ENCODE measurements at places on chromosomes 5 and 9.

DNA sequence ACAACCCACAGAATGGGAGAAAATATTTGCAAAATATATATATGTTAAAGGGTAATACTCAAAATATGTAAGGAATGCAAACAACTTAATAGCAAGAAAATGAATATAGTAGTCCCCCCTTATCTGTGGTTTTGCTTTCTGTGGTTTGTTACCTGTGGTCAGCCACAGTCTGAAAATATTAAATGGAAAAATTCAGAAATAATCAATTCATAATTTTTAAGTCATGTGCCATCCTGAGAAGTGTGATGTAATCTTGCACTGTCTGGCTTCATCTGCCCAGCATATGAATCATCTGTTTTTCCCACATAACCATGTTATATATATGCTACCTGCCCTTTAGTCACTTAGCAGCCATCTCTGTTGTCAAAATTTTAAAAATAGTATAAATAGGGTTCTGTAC lies 11.7 kb downstream of the CER1 start:
- no peak for DNase-seq

GRCh38 chr9:96618209-96619123 lies 1.2 kb downstream of the CDC14B start:
- no peak for DNase-seq

- no peak for DNase-seq
Measured at GRCh38 chr9:130745210-130745800, 51.7 kb downstream of the EXOSC2 start.

GRCh38 chr5:174303035-174303434 lies 257.5 kb downstream of the NSG2 start:
- no peak for DNase-seq

GRCh38 chr5:16612007-16612406 lies 4.8 kb downstream of the RETREG1 start:
- no peak for DNase-seq

DNA sequence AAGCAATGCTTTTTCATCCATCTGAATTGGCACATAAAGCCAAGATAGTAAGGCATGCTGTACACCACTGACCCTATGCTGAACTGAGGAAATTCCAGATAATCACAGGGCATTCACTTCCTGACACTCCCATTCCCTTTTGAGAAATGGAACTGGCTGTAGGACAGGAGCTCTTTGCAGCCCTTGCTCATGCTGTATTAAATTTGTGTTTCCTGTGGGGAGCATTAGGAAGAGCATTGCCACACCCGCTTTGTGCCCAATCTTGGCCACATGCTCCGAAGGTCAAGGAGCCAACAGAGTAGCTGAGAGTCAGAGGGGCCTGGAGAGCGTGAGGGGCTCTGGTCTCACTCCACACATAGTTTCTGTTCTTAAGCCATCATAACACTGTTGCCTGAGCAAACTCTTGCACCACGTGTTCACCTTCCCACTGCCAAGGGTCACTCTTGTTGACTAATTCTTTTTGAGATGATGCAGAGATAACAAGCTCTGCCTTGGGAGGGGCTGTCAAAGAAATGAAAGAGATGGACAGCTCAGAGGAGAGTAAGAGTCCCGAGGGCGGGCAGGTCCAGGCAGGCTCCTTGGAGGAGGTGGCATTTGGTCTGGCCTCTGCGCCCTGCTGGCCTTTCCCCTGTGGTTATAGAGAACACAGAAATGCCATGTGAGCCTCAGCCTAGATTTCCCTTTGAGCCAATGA lies 31.7 kb upstream of the ARAP3 start:
- DNase-seq: no peak

- no peak for DNase-seq
Measured at GRCh38 chr5:4720831-4721230, 419.3 kb upstream of the ADAMTS16 start.

- no peak for DNase-seq
Measured at GRCh38 chr9:1879501-1879900, 135.6 kb upstream of the SMARCA2 start.

- DNase-seq: no peak
Measured at GRCh38 chr5:176446884-176447590, 1.1 kb upstream of the FAF2 start.

GRCh38 chr9:18947892-18948339 lies 85.1 kb downstream of the SAXO1 start:
- no peak for DNase-seq

DNA sequence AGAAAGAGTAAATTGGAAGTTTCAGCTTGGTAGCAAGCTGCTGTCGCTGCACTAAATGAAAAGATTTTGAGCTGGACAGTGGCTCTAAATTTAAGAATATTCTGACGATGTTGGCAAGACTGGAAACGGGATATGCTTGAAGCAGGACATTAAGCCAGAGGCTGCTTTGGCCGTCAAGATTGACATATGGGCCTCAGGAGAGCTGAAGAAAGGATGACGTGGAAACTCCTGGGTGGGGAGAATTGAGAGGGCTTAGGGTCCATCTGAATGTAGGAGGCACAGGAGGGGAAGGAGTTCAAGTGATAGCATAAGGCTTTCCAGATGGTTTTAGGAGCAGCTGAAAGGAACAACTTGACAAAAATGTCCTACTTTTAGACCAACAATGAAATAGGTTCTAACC lies 108.9 kb downstream of the PAPPA start:
- DNase-seq: no peak

- DNase-seq: no peak
Measured at GRCh38 chr9:13721481-13722235, 442.2 kb upstream of the MPDZ start.

DNA sequence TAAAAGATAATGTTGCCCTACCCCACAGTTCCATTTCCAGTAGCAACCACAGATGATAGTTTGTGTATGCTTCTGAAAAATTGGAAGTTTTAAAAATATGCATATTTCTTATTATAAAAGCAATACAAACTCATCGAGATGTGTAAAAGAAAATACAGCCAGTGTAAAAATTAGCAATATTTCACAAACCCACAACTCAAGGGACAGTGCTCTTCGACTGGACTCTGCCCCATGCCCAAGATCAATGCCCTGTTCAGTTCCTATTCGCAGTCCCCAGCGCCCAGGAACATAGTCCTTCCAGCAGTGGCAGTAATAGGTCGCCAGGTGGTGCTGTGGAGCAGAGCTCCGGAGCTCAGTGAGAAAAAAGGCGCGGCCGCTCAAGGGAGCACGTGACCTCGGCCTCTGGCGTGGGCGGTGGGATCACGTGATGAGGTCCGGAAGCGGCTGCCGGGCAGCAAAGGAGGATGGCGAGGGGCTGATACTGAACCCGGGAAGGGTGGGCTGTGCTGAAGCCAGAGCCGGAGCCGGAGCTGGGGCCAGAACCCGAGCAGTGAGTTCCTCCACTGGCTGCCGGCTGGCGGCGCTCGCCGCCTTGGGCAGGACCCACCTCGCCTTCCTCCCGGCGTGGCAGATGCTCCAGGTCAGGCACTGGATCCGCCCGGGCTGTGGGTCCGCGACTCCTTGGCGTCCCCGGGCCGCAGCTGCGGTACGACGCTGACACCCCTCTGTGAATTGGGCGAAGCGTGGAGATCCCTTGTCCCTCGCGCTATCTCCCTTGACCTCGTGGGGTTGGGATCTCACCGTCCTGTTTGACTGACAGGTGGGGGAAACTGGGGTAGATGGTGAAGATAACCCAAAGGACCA lies at the start of gene SLC36A1:
Gene SLC36A1 (plus strand): TSS at position 430 of the 864 bp plus-strand sequence. CDS start 11,190 bp downstream, outside the sequence.
- DNase-seq: peak; percentile 69

- no peak for DNase-seq
Measured at GRCh38 chr9:129863059-129863690, 27.9 kb downstream of the USP20 start.
